Stimulated activated CD8-positive, alpha-beta memory T cell treated with anti-CD3 and anti-CD28 coated beads, Interleukin-15, amount 100 ng/mL, for 1 hour (primary cell): ENCODE measurements at places on chromosomes 4 and X.

DNA sequence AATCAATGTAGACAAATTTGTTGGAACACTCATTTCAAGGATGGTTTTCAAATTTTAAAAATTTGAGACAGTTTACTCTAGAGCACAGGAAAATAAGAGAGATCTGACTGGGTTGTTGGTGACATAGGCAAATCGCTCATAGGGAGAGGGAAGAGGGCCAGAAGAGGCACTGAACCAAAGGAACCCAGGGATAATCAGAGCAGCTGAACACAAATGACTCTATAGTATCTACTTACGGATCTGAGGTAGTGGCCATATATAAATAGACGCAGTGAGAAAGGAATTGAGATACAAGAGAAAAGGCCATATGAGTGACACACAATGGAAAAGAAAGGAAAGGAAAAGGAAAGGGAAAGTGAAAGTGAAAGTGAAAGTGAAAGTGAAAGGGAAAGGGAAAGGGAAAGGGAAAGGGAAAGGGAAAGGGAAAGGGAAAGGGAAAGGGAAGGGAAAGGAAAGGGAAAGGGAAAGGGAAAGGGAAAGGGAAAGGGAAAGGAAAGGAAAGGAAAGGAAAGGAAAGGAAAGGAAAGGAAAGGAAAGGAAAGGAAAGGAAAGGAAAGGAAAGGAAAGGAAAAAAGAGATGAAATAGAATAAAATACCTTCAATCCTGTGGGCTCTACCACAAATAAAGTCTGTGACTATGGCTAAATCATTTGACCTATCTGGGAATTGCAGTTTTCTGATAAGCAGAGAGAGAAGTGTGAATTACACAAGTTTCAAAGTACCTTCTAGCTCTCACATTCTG is 759.2 kb downstream of the DMD start:
- DNase-seq, result no peak

DNA sequence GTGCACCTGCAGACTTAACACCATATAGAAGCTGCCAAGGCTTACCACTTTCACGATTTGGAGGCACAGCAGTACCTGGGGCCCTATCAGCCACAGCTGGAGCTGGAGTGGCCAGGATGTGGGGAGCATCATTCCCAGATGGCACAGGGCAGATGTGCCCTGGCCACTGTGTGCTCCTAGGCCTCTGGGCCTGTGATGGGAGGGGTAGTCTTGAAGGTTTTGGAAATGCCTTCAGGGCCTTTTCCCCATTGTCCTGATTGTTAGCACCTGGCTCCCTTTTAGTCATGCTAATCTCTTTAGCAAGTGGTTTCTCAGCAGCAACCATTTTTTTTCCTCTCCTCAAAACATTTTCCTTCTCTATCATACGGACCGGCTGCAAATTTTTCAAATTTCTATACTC is 490.2 kb downstream of the RAB28 start:
- no peak for DNase-seq

GRCh38 chr4:124540014-124540413 is 172.5 kb downstream of the ANKRD50 start:
- DNase-seq, result no peak

DNA sequence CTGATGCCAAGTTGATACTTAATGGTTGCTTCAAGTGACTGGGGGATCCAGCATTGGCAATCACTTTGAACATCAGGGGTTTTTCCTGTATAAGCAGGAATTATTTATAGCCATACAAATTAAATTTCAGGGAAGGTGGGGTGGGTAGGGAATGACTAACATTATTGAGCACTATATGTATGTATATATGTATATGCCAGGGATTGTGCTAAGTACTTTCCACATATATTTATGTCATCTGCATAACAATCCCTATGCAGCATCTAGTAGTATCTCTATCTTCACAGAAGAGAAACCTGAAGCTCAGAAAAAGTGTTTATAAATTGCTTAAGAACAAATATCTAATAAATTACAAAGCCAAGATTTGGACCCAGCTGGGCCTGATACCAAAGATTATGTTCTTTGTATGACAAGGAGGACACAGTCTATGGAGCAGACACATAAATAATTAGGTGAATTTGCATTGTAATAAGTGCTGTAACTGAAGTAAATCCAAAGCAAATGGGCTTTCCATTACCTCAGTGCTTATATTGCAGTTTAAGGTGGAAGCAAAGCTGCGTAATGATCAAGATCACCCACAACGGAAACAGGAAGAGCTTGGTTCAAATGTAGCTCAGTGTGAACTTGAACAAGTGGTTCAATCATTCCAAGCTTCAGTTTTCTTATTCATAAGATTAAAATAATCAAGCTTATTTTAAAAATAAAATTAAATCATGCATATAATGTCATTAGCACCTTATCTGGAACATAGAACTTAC is 18.9 kb upstream of the RASGEF1B start:
- no peak for DNase-seq

DNA sequence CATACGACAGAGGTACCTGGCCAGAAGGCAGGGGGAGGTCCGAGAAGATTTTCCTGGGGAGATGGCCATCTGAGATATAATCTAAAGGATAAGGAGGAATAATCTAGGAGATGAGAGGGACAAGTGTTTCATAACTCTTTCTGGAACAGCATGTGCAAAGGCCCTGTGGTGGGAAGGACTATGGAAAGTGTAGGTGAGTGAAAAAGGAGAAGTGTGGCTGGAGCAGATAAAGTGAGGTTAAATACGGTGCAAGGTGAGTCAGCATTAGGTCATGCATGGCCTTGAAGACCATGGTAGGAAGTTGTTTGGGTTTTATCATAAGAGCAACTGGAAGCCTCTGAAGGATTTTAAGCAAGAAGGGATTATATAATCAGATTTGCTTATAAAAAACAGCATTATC is 34.6 kb upstream of the MTM1 start:
- no peak for DNase-seq

DNA sequence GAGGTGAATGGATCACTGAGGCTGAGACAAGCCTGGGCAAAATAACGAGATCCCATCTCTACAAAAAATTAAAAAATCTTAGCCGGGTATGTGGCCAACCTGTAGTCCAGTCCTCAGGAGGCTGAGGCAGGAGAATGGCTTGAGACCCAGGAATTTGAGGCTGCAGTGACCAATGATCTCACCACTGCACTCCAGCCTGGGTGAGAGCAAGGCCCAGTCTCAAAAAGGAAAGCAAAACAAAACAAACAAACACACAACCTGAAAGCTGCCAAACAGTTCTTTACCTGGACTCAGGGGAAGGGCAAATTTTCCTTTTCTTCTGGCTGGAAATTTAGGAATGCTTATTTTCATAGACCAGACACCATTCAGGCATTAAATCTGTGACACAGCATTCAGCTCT is 163.1 kb upstream of the FAT1 start:
- no peak for DNase-seq

DNA sequence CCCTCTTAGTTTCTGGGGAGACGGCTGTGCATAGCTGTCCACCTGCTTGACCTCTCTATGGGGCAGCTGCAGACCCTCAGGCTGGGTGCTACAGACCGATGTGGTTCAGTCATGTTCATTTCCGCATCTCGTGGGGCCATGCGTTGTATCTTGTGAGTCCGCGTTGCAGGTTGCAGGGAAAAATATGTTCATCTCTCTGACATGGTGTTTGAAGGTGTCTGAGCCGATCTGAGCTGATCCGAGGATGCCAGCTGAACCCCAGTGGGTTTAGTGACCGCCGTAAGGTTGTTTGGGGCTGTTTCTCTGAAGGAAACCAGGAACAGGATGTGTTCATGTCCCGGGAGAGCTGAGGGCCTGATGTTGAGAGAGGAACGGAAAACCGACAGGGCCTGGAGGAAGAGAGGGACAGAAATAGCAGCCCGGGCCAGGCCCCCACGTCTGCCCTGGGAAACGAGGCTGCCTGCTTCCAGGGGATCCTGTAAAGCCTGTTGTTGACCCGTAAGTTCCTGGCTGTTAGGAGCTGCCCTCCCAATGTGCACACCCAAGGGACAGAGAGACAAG is 9.8 kb upstream of the P2RY8 start:
- no peak for DNase-seq

DNA sequence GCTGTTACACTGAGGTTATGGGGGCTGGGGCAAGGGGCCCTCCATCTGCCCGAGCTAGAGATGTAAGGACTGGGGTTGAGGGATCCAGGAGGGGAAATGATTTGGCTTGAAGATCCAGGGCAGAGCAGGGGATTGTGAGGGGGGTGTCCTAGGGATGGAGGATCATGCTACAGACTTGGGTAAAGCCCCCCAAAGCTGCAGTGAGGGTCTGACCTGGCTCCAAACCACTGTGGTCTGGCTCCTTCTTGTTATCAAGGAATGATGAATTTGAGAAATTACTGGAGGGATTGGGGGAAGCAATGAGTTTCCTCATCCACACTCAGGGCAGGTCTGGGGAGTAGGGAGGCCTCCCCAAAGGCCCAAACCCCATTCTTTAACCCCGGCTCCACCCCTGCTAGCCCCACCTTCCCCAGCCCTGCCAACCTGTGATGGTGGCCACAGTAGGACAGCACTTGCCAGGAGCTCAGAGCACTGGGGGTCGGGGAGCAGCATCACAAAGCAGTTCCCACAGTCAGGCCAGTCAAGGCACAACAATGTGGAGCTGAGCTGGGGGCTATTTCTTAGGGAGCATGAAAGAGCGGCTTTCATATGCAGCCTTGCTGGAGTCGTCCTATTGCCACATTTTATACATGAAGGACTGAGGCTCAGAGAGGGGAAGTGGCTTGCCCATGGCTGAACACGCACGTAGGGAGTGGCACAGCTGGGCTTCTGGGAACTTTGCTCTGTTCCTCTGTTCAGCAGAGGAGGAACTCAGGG is 165.5 kb downstream of the EFNB1 start:
- DNase-seq, result no peak

GRCh38 chrX:145552643-145553042 is 265.0 kb upstream of the SLITRK2 start:
- DNase-seq, result no peak

DNA sequence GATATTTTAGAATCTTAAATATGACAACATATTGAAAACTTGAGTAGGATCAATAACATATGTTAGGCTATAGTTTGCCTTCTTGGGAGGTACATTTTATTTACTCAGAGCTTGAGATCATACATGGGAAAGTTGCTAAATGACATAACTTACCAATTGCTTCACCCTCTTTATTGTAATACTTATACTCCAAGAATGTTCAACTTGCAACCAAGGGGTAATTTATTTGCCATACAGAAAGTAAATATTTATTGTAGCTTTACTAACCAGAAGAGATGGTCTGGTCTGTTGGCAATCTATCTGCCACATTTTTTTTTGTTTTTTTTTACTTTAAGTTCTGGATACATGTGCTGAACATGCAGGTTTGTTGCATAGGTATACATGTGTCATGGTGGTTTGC is 426.6 kb downstream of the ARHGAP24 start:
- DNase-seq, result no peak

GRCh38 chrX:155873188-155873587 is 8.0 kb upstream of the VAMP7 start:
- no peak for DNase-seq

- no peak for DNase-seq
These were observed 67.3 kb upstream of the HHIP start for GRCh38 chr4:144578681-144579080.

DNA sequence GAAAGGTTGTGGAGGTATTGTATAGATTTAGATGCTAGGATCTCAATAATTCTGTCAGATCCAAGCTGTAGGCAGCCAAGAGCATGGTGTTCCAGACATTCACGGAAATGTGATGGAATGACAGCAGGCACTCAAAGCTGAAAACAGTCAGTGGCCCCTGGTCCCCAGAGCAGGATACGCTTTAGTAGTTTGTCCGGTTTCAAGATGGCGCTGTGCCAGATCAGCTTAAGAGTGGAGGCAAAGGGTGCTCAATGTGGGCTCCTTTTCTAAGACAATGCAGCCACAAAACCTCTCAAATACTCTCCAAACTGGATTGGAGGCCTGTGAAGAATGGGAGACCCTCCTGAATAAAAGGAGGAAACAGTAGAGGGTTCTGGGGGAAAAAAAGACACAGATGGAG is 291.2 kb upstream of the HS3ST1 start:
- no peak for DNase-seq

GRCh38 chr4:86947501-86948120 is 12.8 kb downstream of the AFF1 start:
- no peak for DNase-seq

- no peak for DNase-seq
These were observed 81.6 kb downstream of the DTHD1 start for GRCh38 chr4:36363024-36363423.

- DNase-seq, result no peak
These were observed 278.3 kb downstream of the SPRY1 start for GRCh38 chr4:123674762-123675465.

DNA sequence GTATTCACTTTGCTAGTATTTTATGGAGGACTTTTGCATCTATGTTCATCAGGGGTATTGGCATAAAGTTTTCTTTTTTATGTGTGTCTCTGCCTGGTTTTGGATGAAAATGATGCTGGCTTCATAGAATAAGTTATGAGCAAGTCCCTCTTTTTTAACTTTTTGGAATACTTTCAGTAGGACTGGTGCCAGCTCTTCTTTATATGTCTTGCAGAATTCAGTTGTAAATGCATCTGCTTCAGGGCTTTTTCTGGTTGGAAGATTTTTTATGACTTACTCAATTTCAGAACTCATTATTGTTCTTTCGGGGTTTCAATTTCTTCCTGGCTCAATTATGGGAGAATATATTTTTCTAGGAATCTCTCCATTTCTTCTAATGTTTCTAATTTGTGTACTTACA is 9.1 kb upstream of the CSN2 start:
- DNase-seq, result no peak

DNA sequence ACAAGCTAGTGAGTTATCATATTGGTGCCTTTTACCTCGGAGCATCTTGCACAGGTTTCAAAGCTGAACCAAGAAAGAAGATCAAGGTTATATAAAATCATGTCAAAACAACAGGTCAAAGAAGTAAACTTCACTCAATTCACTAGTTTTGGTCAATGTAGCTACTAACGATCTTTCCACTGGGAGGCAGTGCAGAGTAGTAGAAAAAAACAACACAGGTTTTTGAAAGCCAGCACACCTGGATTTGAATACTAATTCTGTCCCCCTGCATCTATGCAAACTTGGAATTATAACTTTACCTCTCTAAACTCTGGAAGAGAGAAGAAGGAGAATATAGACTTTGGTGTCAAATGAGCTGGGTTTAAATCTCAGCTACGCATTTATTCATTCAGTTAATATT is 266.1 kb downstream of the GRIA3 start:
- DNase-seq, result no peak

GRCh38 chr4:8835521-8836365 is 35.9 kb downstream of the HMX1 start:
- DNase-seq, result no peak

DNA sequence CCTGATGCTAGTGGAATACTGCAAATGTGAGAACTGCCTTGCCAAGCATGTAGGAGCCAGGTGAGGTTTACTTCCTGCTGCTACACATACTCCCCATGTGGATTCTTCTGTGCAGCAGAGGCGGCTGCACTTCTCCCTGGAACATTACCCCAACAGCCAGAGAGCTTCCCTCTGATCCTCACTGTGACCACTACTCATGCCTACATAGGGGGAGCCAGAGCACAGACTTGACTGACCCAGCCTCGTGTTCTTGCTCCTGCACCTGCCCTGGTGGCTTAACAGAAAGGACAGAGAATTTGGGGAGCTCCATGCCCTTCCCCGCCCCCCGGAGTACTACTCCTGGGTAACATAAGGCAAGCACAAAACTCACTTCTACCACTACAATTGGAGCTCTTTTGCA is 38.4 kb downstream of the UGT2A2 start:
- DNase-seq, result no peak

GRCh38 chr4:114595207-114595606 is 3.4 kb upstream of the UGT8 start:
- DNase-seq, result no peak

- no peak for DNase-seq
These were observed 109.3 kb downstream of the AFF2 start for GRCh38 chrX:148609515-148610327.
